Stimulated activated CD8-positive, alpha-beta memory T cell treated with anti-CD3 and anti-CD28 coated beads, Interleukin-15, amount 100 ng/mL, for 48 hours (primary cell): ENCODE measurements at places on chromosomes 3 and 15.

DNA sequence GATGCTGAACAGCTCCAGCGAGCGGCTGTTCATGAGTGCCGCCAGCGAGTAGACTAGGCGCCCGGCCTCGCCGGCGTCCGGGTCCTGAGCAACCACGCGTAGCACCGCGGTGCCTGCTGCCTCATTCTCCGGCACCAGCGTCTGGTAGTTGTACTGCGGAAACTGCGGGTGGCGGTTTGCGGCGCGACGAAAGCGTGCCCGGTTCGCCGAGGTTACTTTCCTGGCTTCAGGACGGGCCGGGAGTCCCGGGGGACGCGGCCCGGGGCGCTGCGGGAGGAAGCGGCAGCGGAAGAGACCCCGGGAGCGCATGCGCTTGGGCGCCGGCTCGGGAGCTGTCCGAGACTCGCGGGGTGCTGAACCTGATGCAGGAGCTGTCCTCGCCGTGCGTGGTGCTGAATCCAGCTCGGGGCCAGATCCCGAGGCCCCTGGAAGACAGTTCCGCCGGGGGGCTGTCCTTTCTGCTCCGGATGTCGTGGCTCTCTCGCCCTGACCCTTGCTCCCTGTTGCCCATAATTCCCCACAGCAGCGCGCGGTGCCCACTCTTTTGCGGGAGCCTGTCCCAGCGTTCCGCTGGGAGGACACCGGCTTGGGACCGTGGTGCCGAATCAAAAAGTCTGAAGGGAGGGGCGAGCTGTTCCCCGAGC lies 1.1 kb downstream of the CELSR3 start:
- no peak for DNase-seq

GRCh38 chr3:127374086-127375010 lies 86.5 kb upstream of the PRR20G start:
- DNase-seq, result no peak

GRCh38 chr15:99212406-99212805 lies 37.0 kb downstream of the TTC23 start:
- DNase-seq, result no peak

GRCh38 chr3:23659274-23659673 lies 146.5 kb upstream of the UBE2E1 start:
- no peak for DNase-seq

GRCh38 chr15:41396111-41396510 lies 6.2 kb downstream of the NDUFAF1 start:
- no peak for DNase-seq
